ENCODE measurements at places on chromosomes 6 and 20. TPM values are rescaled to one million over a fixed set of nuclear protein-coding genes. Genes with fewer than 3 reads are reported as not detected.

DNA sequence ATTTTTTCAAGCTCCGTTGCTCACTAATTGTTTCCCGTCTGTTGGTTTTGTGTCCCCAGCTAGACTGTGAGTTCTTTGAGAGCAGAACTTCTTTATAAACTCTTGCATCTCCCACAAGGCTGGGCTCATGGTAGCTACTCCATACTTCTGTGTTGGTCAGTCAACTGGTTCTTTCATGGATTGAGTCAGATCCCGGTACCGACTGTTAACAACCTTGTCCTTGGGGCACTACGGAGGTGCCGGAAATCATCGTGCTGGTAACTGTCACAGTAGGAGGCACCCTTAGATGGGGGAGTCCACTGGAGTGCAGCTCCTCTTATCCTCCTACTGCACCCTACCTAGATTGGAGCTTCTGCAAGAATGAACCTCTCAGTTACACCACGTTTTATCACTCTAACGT is 8.6 kb upstream of the STX16 start:
- no peaks in the 10 kb centered on the region for H3K36me3 ChIP-seq
- H3K4me3 ChIP-seq, result no peak overlapping the region
- DNase-seq, result no peak
- H3K4me1 ChIP-seq, result peaks cover 59% of the 10 kb centered on the region
- H3K27me3 ChIP-seq, result peaks cover 7% of the 10 kb centered on the region

GRCh38 chr20:45925821-45926506 is 8.5 kb upstream of the PCIF1 start:
- H3K36me3 ChIP-seq, result no peaks in the 10 kb centered on the region
- no peak for DNase-seq
- H3K4me1 ChIP-seq, result peaks cover 6% of the 10 kb centered on the region
- peaks cover 3% of the 10 kb centered on the region for H3K27me3 ChIP-seq
- H3K27ac ChIP-seq, result no peak overlapping the region

DNA sequence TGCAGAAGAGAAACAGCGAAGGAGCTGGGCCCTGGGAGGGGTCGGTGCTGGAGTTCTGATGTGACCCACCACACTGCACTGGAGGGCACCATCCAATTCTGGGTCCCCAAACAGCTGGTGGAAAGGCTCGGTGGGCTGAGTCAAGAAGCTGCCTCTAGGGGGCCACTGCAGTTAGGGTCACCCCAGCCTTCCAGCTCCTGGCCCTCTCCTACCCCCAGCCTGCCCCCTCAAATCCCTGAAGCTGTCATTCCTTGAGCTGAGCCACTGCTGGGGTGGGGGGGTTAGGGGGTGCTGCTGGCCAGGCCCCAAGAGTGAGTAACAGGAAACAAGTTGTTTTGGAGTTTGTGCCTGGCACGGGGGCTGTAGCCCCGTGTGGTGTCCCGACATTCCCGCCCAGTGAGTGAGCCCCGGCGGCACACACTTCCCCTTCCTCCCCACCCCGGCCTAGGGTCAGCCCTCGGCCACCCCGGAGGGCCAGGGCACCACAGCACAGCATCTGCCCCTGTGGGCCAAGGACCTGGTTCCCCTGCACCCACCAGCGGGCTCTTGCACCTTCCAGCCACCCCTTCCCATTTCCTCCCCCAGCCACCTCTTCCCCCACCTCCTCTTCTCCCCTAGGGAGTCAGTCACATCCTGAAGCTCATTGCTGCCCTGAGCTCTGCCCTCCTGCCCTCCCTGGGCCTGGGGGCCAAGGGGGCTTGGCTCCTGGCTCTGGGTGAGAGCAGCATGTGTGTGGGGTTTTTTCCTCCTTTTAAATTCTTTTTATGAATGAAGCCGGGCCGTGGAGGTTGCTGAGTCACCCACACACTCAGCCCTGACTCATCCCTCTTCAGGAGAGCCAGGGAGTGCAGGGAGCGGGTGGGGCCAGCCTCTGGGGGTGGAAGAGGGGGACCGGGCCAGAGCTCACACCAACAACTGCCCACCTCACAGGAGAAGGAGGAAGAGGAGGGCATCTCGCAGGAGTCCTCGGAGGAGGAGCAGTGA is 4.6 kb downstream of the SMIM29 start:
- H3K27me3 ChIP-seq, result peaks cover 4% of the 10 kb centered on the region
- peak overlapping the region; percentile 98 for H3K27ac ChIP-seq
- peaks cover 93% of the 10 kb centered on the region for H3K4me1 ChIP-seq
- peak overlapping the region; percentile 78 for H3K4me3 ChIP-seq

DNA sequence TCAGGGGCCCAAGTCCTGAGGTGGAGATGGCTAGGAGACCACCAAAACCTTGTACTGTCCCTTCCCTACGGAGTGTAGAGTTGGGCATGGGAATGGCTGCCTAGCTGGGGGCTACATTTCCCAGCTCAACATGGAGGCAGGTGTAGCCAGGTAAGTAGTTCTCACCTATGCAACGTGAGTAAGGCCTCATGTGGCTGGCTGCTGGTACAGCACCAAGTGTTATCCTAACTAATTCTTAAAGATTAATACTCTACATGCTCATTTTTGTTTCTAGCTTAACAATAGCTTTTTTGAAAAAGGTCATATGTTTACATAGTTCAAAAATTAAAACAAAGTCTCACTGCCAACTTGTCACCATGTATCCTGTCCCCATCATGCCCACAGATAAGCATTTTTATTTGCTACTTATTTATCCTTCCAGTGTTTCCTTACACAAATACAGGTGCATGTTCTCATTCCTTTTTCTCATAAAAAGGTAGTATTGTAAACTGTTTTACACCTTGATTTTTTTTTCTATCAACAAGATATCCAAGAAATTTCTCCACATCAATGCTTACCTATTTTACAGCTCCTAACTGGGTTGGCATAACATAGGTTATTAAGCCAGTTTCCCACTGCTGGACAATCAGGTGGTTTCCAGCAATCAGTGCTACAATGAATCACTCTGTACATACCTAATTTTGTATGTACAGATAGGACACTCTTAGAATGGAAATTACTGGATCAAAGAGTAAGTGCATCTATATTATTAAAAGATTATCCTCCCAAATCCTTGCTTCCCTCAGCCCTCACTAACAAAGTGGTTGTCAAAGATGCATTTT is 25.5 kb downstream of the ABHD12 start:
- peaks cover 33% of the 10 kb centered on the region for H3K4me1 ChIP-seq
- DNase-seq, result no peak
- no peaks in the 10 kb centered on the region for H3K27me3 ChIP-seq
- no peak overlapping the region for H3K4me3 ChIP-seq

DNA sequence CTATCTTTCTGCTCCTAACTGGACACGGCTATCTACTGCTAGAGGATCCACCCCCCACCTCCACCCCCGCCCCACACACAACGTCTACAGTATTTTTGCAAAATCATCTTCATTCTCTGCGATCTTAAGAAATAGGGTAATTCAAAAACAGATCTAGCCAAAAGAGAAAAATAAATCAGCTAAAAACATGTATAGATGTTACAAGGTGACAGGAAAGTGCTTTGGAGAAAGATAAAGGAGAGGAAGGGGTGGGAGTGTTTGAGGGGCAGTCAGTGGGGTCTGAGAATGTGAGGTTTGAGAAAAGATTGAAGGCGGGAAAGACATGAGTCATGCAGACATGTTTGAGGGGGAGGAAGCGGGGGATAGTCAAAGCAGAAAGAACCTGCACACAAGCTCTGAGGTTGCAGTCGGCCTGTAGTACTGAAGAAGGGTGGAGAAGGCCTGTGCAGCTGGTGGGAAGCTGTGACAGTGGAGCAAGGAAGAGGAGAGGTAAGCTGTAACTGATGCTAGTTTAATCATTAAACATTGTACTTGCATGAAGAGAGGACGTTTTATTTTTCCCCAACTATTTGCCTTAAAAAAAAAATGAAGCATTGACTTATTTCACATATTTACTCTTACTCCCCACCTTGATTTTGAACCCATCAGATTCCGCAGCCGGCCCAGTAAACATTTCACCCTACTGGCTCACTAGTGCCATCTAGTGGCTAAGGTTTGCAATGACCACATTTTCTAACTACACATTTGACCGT is 332.6 kb downstream of the ADGRB3 start:
- H3K4me1 ChIP-seq, result no peaks in the 10 kb centered on the region
- H3K27me3 ChIP-seq, result no peaks in the 10 kb centered on the region
- H3K36me3 ChIP-seq, result no peaks in the 10 kb centered on the region
- H3K27ac ChIP-seq, result no peak overlapping the region
- H3K4me3 ChIP-seq, result no peak overlapping the region

DNA sequence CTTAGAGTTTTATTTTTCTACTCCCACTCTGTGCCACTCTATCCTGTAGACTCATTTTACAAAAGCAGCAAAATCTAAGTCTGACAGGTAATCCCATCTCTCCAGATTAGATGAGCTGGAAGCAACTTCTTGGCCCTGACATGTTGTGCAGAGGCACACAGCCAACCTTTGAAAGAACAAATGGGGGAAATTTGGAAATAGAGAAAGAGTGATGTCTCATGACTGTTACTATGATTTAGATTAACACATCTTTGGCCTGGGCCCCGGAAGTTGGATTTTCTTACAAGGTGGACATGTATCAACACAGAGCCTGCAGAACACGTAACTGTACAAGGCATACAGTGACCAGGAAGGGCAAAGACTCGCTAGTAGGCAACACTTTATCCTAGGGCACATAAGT is 227.7 kb downstream of the MYLK4 start:
- H3K36me3 ChIP-seq, result peaks cover 4% of the 10 kb centered on the region
- H3K27ac ChIP-seq, result no peak overlapping the region
- H3K27me3 ChIP-seq, result peaks cover 9% of the 10 kb centered on the region
- H3K4me1 ChIP-seq, result peaks cover 11% of the 10 kb centered on the region

NOTCH4 gene
- 0.43 TPM for total RNA-seq

GRCh38 chr6:126131246-126131645 is 144.9 kb downstream of the TRMT11 start:
- no peaks in the 10 kb centered on the region for H3K36me3 ChIP-seq
- H3K27ac ChIP-seq, result no peak overlapping the region
- no peaks in the 10 kb centered on the region for H3K27me3 ChIP-seq
- no peak overlapping the region for H3K4me3 ChIP-seq

DNA sequence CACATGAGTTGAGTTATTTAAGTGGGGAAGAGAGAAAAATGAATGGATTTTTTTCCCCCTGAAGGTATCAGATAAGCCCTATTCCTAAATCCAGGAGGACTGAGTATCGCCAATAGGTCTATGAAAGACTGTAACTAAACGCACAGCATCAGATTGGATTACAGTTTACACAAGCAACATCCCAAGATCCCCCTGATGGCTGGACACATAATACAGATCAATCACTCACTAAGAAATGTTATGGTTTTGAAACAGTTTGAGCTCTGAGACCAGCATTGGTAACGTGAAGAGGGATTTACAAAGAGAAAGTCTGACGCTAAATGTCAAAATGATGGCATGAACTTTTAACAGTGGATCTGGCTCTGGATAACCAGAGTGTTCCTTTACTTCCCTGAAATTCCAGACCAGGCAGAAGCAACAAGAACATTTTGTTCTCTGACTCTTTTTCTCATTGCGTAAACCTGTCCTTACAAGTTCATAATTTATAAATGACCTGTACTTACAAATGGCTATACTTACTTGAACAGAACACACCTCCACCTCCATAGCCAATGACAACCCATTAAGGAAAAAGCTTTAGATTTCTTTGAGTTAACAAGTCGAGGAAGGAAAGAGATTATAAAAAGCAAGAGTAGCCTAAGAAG is 131.8 kb upstream of the BEND3 start:
- H3K27ac ChIP-seq, result no peak overlapping the region
- no peaks in the 10 kb centered on the region for H3K4me1 ChIP-seq
- no peaks in the 10 kb centered on the region for H3K36me3 ChIP-seq
- H3K4me3 ChIP-seq, result no peak overlapping the region
- DNase-seq, result no peak
- no peaks in the 10 kb centered on the region for H3K27me3 ChIP-seq

DNA sequence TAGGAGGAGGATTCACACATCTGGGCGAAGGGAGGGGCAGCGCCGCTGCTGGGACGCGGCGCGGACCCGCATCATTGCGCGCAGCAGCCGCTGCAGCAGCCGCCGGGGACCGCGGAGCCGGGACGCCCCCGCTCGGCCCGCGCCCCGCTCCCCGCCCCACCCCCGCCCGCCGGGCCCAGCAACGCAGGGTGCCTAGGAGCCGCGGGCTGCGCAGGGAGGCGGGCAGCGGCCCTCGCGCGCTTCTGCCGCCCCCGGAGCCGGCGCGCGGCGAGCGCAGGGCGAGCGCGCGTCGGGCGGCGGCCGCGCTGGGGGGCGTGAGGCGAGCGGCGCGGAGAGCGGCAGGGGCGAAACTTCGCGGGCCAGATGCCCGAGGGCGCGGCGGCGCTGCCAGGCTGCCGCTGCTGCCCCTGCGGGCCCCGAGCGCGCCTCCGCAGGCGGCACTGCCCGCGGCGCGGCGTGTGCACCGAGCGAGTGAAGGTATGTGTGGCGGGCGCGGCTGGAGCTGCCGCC is at the start of gene NKAIN2:
TSS of gene NKAIN2 (plus strand) at position 362 of the 510 bp plus-strand sequence.
- peaks cover 12% of the 10 kb centered on the region for H3K27me3 ChIP-seq
- no peak within 1 kb of the TSS for H3K27ac ChIP-seq
- H3K4me1 ChIP-seq, result peaks cover 8% of the 10 kb centered on the region

- no peak overlapping the region for H3K27ac ChIP-seq
- DNase-seq, result peak; percentile 34
- no peak overlapping the region for H3K4me3 ChIP-seq
- no peaks in the 10 kb centered on the region for H3K36me3 ChIP-seq
Observed at GRCh38 chr6:13538084-13538483, 36.3 kb upstream of the SIRT5 start.

DNA sequence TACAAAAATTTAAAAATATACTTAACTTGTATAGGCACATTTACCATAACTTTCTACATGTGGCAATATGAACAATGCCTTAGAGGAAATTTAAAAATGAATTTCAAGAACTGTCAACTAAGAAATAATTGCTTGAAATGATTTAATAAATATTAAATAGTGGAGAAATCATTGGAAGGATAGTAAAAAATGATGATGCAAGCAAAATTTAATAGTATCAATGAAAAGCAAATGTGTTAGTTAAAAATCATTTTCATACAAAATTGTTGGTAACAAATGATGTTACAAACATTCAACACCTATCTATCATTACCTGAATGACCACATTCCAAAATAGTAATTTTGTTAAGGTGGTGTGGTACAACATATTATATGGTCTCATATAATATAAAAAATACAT is 331.0 kb downstream of the HAO1 start:
- no peaks in the 10 kb centered on the region for H3K36me3 ChIP-seq
- no peak overlapping the region for H3K4me3 ChIP-seq
- H3K27me3 ChIP-seq, result no peaks in the 10 kb centered on the region
- H3K4me1 ChIP-seq, result no peaks in the 10 kb centered on the region
- H3K27ac ChIP-seq, result no peak overlapping the region

GRCh38 chr6:53544217-53544469 is 758 bp downstream of the GCLC start:
- no peak for DNase-seq
- peak overlapping the region; percentile 84 for H3K27ac ChIP-seq
- peak overlapping the region; percentile 94 for H3K4me3 ChIP-seq
- H3K27me3 ChIP-seq, result no peaks in the 10 kb centered on the region
- H3K36me3 ChIP-seq, result no peaks in the 10 kb centered on the region

- H3K27ac ChIP-seq, result no peak overlapping the region
- H3K27me3 ChIP-seq, result peaks cover 4% of the 10 kb centered on the region
- H3K36me3 ChIP-seq, result peaks cover 33% of the 10 kb centered on the region
- no peak for DNase-seq
- no peak overlapping the region for H3K4me3 ChIP-seq
Observed at GRCh38 chr6:35831257-35832007, 26.3 kb downstream of the LHFPL5 start.

Measured in HFFc6 (cell line).